Retina (tissue), 1 donor: ENCODE measurements at places on chromosomes 13 and 19.
A peak's percentile ranks its signal among the peaks of the same experiment; 100 is the strongest.

- DNase-seq, result no peak
Measured at GRCh38 chr13:77457966-77458365, 77.5 kb upstream of the SCEL start.

DNA sequence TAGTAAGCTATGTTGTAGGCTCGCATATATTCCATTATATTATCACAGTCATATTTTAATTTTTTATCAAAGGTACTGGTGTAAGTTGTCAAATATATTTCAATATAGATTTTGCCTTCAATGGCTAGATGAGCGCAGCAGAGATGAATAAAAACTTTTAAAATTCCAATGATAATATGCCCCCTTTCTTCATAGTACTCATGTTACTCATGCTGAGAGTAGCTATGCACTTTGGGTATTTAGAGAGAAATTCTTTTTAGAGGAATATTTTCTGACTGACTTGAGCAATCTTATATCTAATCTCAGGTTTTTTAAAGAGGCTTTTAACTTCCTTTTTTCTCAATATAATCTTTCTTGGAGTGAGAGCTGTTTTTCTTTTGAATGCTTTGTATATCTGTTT is 11.4 kb downstream of the ZNF254 start:
- DNase-seq, result no peak

DNA sequence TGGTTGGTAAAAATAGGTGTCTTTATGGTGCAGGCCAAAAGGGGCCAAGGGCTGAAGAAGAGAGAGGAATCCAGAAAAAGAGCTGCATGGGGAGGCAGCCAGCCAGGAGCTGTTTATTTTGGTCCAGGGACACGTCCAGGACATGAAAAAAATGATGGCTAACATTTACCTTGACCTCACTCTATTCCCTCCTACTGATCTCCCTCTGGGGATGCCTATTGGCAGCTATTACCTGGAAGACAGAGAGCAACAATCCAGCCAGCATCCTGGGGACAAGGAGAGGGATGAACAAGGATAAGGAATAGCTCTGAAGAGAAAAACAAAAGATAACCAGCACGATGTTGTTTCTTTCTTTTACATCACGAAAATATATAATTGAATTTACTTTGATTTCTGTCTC is 1599.6 kb downstream of the SLITRK5 start:
- DNase-seq, result no peak

- no peak for DNase-seq
Measured at GRCh38 chr19:47145639-47146486, 15.2 kb downstream of the SAE1 start.

DNA sequence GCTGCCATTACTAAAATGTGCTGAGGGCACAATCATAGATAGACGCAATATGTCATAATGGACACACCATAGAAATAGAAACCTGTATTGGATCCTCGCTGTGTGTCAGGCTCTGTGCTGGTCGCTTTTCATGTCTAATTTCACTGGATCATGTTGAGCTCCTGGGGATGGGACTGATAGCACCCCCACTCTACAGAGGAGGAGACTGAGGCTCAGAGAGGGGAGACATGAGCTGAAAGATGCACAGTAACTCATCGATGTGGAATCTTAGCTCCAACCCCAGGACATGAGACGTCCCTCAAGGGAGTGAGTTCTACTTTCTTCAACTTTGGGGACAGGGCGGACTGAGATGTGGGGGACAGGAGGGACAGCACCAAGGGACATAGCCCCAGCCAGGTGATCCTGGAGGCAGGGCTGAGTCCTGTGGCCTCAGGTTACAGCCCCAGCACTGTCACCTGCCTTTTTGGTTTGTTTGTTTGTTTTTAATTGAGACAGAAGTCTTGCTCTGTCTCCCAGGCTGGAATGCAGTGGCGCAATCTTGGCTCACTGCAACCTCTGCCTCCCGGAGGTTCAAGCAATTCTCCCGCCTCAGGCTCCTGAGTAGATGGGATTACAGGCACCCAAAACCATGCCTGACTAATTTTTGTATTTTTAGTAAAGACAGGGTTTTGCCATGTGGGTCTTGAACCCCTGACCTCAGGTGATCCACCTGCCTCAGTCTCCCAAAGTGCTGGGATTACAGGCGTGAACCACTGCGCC is 6.6 kb upstream of the GIPC1 start:
- no peak for DNase-seq

- DNase-seq, result no peak
Measured at GRCh38 chr19:30280018-30280417, 92.2 kb upstream of the ZNF536 start.

GRCh38 chr19:17455308-17456123 is 5.2 kb downstream of the NXNL1 start:
- peak; percentile 48 for DNase-seq

DNA sequence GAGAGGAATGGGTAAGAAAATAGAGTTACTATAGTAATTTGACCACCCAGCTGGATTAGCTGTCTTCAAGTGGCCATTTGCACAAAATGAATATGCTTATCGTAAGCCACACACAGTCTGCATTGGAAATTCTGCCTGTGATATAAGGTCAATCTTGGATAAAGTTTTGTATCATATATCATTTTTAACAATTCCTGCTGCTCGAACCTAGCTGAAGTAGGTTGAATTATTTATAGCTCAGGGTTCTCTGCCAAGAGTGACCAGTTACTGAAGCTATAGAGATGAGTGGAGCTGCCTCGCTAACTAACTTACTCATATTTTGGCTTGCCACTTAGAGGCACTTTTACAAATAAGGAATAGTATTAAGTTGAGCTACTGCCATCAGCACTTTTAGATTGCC is 220.9 kb downstream of the RGCC start:
- DNase-seq, result no peak

GRCh38 chr13:48562296-48563066 is 29.6 kb upstream of the RCBTB2 start:
- no peak for DNase-seq

- DNase-seq, result no peak
Measured at GRCh38 chr19:30906871-30907270, 442.4 kb downstream of the TSHZ3 start.

GRCh38 chr13:29081036-29081435 is 260.9 kb downstream of the MTUS2 start:
- DNase-seq, result no peak

- no peak for DNase-seq
Measured at GRCh38 chr19:29675650-29676186, 10.5 kb downstream of the PLEKHF1 start.

DNA sequence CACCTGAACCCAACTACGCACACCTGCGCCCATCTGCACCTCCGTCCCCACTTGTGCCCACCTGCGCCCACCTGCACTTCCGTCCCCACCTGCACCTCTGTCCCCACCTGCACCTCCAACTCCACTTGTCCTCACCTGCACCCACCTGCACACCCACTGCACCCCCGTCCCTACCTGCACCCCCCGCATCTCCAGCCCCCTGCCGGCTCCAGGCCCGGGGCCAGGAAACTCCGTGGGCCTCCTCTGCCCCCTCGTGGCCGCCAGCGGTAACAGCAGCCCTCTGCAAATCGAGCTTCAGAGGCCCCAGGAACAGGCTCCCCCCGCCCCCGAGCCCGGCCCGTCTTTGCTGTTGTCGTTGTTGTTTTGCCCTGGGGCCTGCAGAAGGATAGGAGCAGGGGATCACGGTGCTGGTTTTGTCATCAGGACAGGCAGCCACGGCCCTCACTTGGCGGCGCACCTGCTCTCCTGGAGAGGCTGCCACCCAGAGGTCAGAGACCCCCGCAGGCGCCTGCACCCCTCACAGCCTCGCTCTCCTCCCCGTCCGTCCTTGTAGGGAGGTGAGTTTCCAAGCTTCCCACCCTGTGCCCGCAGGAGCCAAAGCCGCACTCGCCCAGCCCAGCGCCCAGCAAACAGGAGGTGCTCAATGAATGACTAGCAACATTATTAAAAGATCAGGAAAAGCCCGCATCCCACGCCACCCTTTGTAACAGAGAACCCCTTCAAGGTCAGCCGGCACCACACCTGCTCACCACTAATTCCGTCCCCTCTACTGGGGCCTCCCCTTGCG is 65.4 kb downstream of the GNG7 start:
- peak; percentile 73 for DNase-seq

DNA sequence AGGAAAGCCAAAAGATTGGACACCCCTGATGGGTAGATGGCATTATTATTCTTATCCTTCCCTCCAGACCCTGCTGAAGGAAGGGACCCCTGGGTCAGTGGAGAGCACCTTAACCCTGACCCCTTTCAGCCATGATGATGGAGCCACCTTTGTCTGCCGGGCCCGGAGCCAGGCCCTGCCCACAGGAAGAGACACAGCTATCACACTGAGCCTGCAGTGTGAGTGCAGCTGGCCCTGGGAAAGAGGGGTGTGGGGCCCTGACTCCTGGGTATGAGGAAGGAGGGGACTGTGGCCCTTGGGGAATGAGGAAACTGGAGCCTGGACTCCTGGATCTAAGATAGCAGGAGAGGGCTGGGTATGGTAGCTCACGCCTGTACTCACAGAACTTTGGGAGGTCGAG is 2.7 kb downstream of the KIRREL2 start:
- no peak for DNase-seq

- no peak for DNase-seq
Measured at GRCh38 chr13:106521095-106521799, 14.2 kb downstream of the EFNB2 start.

- DNase-seq, result no peak
Measured at GRCh38 chr13:90420683-90421082, 926.8 kb upstream of the MIR17HG start.

- DNase-seq, result no peak
Measured at GRCh38 chr19:21694171-21694906, 73.0 kb downstream of the ZNF100 start.

DNA sequence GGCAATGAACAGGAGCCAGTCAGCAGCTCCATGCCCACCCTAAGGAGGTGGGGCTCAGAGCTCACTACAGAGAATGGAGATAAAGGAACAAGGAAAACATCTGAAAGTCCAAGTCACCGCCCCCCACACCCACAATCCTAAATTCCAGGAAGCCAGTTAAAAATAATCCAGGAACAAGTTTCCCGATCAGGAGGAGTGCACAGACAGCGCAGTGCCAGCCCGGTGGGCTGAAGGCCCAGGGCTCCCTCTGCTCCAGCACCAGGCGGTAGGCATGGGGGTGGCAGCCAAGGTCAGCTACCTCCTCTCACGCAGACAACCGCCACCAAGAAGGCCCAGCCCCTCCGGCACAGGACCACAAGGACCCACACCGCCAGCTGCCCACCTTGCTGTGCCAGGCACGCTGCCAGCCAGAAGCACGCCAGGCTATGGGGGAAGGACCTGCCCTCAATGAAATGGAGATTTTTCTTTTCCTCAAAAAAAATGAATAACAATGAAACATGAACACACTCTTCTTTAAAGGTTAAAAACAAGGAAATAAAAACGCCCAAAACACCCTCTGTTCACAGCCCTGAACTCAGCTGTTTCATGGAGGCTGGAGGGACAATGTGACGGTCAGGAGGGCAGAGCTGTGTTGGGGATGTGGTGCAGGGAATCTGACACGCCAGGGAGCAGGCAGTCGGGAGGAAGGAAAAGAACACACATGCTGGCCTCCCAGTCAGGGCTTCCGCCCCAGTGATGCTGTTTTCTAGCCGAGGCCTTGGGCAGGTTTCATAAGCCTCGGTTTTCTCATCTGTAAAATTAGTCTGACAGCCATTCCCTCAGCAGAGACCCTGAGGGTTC is 11.0 kb downstream of the STK24 start:
- no peak for DNase-seq

DNA sequence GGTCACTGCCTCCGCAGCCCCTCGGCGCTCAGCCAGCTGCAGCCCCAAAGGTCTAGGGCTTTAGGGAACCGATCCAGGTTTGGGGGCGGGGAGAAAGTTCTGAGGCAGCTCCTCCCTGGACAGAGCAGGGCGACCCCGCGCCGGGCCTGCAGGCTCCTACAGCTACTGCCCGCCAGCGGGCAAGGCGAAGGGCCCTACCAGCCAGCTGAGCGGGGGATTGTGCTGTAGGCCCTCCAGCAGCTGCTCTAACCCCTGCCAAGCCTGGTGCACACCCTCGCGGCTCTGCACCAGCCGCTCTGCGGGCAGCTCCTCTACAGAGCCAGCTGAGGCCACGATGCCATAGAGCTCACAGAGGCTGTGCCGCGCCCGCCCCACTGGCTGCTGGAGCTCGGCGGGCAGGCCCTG is 14.0 kb downstream of the PLIN4 start:
- DNase-seq, result peak; percentile 55

- DNase-seq, result no peak
Measured at GRCh38 chr19:10139952-10140351, 20.3 kb upstream of the EIF3G start.

DNA sequence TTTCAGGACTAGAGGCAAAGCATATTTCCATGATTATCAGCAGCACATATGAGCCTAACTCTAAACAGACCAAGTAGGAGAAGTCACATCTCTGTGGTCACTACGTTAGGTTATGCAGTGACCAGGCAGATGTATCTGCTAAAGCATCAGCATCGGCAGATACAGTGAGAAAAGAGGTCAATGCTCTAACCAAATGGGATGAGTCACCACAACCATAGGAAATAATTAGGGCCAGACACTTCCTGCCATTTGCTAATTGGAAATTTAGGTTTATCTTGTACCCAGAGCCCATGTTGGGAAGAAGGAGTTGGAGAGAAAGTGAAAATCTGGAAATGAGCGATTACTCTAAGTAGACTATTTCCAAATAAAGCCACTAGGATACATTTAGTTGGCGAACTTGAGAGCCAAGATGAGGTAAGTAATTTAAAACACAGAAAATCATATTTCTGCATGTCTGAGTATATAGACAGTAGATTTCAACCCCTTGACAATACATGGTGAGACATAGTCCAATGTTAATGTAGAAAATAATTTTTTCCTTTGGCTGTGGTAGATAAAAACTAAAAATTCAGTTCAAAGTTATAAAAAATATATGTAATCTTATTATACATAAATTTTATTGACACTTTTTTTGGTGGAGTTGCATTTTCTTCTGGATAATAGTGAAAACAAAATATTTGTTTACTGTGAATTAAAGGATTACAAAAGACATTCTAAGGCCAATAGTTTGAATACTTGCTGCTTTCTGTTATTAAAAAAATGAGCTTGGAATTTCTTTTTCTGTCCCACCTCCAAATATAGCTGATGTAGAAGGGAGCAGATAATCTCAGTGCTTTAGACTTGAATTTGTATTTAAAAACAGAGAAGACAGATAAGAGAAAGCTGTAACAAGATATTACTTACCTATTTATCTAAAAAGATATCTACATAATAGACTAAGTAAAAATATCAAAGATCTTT is 104.4 kb upstream of the CSNK1A1L start:
- DNase-seq, result no peak

GRCh38 chr19:1062387-1063029 is 4.5 kb upstream of the ARHGAP45 start:
- DNase-seq, result no peak

DNA sequence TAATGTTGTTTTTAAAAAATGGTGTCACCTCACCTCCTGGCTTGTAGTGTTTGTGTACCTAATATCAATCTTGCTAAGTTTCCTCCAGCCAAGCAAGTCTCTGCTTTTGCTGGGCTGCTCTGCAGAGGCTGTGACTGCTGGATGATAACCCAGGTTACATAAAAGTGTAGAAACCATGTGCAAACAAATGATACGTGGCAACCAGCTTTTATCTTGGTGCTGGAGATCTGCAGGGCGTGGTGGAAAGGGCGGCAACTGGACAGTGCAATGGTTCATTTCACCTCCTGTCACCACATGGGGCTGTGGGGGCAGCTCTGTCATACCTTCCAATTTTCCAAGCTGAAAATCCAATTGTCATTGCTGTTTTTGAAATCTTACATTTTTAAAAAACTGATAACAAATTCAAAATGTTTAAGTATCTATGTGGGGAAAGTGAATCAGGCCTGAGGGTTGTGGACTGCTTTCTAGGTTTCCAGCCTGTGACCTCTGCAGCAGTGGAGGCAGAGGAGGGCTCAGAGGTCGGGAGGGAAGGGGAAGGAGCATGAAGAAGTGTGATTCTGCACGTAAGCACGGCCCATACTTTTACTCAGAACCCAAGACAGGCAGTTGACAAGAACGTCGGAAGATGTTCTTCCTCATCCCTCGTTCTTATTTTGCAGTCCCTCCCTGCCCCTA is 9.7 kb downstream of the GPR42 start:
- DNase-seq, result no peak
